T-helper 2 cell treated with Interferon-gamma antibody and Interleukin-4, amounts not matched to agents 5 μg/mL and 100 μg/mL, for 36 hours (primary cell): ENCODE measurements at places on chromosomes 5 and 9.

DNA sequence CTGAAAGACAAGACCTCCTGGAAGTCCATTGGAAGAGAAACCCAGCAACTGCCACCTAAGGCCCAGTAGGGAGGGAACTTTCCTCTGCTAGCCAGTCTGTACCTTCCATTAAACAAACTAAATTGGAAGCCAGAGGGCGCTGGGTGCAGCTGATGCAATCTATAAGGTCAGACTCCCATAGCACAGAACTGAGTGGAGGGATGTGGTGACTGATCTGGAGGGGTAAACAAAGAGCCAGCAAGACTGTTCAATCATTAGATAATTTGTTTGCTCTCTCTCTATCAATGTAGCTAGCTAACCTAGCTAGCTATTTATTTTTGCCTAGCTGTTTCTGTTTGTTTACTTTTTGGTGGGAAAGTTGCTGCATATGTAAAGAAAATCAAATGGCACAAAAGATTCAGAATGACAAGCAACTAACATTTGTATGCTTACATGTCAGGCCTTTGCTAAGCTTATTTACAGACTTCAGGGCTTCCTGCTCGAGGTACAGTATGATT lies 291.8 kb upstream of the DAB2 start:
- DNase-seq, result peak; percentile 15

DNA sequence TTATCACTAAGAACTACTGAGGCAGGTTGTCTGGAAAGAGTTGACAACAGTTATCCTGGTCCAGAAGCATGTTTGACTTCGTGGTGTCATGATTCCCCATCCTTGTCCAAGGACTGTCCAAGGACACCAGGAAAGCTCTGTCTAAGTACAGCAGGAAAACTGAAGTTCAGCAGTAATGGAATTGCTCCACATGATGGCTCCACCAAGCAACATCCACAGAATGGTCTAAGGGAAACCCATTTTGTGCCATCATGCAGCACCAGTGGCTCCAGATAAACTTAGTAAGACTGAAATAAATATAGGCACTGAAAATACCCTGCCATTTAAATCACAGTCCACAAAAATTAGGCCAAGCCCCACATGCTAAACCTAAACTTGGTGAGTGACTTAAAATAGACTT lies 192.8 kb downstream of the CDH18 start:
- no peak for DNase-seq

GRCh38 chr9:8725635-8726034 lies 926.1 kb upstream of the DMAC1 start:
- DNase-seq, result no peak

DNA sequence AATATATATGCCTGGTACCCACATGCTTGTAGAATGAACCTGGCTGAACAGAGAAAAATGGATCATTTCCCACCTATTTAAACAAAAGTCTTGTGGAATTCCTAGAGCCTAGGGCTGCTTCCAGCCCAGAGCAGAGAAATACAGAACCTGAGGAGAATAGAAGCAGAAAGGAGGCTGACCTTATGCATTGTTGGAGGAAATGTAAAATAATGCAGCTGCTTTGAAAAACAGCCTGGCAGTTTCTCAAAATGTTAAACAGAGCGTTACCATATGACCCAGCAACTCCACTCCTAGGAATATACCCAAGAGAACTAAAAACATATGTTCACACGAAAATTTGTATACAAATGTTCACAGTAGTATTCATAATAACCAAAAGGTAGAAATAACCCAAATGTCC lies 15.1 kb downstream of the MAPKAP1 start:
- DNase-seq, result no peak

GRCh38 chr5:61416010-61416409 lies 84.0 kb downstream of the ZSWIM6 start:
- DNase-seq, result no peak

DNA sequence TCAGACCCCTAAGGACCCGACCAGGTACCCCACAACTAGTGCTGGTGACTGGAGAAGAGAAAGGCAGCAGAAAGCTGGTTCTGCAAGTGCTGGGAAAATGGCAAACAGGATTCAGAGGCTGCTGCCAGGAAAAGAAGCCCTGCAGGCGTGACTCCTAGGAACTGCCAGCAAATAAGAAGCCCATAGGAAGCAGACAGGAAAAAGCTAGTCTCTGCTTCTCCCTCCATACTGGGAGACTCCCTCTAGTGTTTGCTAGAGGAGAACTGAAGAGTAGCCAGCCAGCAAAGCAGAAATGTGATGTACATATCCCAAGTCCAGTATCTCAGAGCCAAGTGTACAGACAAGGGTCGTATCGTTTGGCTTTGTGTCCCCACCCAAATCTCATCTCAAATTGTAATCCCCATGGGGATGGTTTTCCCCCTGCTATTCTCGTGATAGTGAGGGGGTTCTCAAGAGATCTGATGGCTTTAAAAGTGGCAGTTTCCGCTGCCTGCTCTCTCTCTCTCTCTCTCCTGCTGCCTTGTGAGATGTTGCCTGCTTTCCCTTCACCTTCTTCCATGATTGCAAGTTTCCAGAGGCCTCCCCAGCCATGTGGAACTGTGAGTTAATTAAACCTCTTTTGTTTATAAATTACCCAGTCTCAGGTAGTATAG lies 38.1 kb upstream of the TUSC1 start:
- DNase-seq, result no peak
